ENCODE measurements at places on chromosomes 7 and 10.

DNA sequence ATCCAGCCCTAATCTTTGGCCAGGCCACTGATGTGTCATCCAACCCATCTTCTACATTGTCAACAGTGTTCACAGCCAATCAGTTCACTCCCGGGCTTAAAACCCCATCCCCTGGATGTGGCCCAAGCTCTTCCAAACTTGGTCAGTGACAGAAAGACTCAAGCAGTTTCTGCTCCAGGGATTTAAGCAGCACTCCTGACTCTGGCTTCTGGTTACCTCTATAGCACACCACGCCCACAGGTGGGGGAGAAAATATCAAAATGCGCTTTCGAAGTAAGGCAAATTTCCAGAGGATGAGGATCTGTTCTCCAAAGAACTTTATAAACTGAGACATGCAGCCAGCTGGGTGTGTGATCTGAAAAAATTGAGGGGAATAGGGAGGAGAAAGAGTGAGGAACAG, 35.9 kb downstream of the DENND11 start:
- DNase-seq: no peak

DNA sequence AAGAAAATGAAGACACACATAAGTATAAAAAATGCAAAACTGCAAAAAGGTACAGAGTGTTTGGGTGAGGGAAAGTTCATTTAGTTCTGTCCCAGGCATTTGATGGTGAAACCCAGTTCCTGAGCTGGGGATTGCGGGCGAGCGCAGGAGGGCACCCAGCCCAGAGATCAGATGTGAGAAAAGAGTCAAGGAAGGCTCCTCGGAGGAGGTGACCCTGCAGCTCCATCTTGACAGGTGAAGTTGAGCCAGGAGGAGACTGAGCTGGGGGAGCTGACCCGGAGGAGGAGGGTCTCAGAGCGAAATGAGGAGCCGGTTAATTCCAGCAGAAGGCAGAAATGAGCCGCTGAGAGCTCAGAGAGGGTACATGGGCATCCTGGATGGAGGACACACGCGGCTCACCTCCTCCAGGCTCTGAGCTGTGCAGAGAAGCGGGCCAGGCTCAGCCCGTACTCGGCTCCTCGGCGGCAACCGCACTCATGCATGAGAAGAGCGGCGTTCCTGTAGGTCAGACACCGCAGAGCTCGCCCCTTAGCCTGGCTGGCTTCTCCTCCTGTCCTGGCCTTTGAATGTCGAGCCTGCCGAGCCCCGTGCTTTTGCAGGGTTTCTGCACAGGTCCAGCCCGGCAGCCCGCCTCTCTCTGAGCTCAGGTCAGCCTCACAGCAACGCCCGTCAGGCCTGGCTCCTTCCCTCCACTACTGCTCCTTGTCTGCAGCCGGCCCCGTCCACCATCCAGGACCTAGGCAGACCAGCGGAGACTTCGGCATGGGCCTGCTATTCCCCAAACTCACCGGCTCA, 9.5 kb upstream of the RAMP3 start:
- no peak for DNase-seq

DNA sequence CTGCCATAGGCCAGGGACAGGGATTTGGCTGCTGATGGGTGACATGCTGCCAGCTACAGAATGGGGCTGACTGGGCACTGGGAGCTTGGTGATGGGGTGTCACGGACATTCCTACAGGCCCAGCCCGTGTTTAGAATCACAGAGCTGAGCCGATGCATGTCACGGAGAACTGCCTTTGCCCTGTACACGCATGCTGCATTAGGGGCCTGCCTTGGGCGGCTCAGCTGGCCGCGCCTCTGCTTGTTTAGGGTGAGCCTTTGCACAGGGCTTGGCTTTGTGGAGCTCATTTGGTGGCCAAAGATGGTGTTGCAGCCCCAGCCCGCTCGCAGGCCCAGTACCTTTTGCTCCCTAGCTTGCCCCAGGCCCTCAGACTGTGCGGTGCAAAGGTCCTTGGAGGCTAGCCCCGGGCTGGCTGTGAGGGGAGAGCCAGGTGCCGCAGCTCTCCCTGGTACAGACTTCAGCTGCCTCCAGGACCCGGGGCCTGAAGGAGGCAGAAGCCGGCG, 108.4 kb upstream of the BTBD16 start:
- DNase-seq: no peak

DNA sequence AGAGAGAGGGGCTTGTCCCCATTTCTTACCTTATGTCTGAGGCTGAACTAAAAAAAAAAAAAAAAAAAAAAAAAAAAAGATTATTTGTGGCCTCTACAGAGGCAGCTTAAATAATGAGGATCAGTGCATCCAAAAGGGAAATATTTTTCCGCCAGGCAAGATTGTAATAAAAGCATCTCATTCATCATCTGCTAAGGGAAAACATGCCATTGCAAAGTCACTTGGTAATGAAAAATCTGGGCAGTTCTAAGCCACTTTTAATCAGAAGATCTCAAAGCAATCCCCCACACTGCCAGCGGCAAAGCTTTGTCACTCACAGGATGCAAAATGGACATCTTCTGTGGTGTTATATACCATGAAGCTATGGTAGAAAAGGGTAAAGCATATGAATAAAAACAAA, 3.8 kb downstream of the FAM107B start:
- no peak for DNase-seq

- peak; percentile 22 for DNase-seq
Observed at GRCh38 chr7:24477398-24478136, 95.7 kb upstream of the PALS2 start.

DNA sequence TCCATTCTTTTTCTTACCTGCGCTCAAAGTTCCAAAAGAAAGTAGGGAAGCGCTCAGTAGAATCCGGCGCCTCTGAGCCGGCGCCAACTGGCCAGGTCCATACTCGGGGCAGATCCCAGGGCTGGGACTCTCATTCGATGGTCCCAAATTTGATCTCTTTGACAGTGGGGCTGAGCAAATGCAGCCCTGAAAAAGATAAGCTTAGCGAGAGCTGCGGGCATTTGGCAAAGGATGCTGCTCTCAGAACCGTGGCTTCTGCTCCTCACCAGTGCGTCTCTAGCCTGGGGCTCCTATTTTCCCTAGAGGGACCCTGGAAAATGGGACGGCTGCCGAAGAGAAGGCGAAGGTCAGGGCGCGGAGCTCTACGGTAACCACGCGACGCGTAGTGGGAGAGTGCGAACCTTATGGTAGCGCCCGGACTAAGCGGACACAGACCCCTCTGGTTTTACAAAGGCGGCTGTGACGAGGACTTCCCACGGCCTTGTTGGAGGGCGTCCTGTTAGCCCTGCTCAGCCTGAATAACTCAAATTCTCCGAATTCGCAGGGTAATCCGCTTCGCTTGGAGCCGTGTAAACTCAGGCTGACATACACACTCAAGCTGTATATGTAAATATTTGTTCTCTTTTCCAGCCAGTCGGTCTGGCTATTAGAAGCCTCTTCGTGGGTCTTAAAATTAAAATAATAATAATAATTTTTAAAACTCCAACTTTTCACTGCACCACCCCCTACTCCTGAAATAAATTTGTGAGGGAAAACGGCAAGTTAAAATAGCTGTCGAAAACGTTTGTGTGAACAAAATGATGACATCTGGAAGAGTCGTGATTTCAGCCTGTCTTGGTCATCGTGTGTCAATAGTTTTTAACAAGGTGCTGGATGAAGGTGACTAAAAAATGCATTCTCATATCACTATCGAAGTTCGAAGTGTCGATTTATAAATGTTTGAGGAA, 869 bp upstream of the TBX20 start:
- peak; percentile 27 for DNase-seq

DNA sequence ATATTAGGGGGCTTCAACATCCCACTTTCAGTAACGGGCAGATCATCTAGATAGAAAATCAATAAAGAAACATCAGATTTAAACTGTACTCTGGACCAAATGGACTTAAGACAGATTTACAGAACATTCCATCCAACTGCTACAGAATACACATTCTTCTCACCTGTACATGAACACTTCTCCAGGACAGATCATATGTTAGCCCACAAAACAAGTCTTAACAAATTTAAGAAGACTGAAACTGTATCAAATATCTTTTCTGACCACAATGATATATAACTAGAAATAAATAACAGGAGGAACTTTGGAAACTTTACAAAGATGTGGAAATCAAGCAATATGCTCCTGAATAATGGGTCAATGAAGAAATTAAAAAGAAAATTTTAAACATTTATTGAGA, 86.7 kb downstream of the MICU1 start:
- DNase-seq: no peak

DNA sequence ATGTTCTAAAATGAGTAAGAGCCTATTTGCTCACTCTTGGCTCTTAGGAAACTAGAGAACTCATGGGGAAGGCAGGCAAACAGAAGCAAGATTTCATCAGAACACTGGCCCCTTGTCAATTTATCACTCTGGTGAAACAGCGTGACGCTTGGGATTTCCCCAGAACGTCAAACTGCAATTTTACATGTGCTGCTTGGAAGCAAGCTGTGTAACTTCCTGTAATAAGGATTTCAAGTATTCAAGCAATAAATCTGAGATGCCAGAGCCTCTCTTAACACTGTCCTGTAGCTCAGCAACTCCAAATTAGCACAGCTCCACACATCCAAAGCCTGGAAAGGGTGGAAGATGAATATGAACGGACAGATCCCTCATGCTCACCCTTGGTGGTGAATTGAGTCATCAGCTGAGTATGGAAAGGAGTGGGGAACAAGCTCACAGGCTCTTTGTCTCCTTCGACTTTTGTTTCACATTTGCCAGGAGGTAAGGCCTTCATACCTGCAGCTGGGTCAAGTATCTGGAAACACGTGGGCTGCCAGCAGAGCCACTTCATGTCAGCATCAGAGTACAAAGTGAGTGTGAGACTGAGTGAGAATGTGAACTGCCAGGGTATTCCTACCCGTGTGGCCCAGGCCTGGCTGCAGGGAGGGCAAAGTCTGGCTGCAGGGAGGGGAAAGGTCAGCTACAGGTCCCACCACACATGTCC, 140.4 kb upstream of the NAMPT start:
- DNase-seq: no peak

DNA sequence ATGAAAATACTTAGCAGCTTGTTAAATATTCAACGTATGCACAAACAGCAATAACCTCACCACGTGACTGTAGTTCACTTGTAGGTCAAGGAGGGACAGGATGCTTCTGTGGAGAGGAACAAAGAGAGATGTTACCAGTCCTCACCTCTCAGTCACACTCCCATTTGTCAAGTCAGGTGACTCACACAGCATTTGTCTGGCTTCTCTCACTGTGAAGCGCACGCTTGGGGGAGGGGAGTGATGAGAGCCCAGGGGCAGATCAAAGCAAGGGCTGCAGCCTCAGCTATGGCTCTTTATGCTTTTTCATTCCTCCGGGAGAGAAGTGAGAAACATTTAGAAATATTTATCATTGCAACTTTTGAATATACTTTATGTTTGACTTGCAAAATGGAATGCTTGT, 2.9 kb upstream of the RBM20 start:
- peak; percentile 53 for DNase-seq

- no peak for DNase-seq
Observed at GRCh38 chr7:104386943-104387342, 58.5 kb downstream of the LHFPL3 start.

DNA sequence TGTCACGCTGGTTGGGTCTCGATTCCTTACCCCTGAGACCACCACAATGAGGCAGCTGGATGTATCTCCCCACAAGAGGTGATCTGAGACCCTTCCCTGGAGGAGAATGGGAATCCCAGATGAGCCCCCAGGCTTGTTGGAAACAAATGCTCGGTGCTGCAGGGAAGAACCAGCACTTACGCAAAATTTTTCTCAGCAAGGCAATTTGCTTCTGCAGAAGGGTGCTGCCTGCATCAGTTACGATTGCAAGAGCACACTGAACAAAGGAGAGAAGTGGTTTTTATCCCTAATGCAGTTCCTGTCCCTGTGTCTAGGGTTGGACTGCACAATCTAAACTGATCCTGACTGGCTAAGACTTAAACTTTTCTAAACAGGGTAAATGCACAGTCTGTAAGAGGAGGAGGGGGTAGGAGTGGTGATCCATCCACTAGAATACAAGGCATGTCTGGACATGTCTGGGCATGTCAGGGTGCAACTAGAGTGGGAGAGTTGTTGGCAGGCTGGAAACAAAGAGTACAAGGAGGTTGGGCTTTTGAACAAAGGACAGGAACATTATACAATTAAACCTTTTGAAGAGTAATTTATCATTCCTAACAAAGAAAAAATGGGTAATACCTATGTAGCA, 114.9 kb upstream of the FAM3C start:
- no peak for DNase-seq

GRCh38 chr10:30051220-30051619, 8.2 kb downstream of the JCAD start:
- no peak for DNase-seq

- no peak for DNase-seq
Observed at GRCh38 chr10:21759232-21759631, 225.2 kb downstream of the MLLT10 start.

- no peak for DNase-seq
Observed at GRCh38 chr10:42942279-42942950, 134.5 kb upstream of the RET start.

GRCh38 chr10:99531026-99531695, 1.6 kb upstream of the NKX2-3 start:
- DNase-seq: no peak

DNA sequence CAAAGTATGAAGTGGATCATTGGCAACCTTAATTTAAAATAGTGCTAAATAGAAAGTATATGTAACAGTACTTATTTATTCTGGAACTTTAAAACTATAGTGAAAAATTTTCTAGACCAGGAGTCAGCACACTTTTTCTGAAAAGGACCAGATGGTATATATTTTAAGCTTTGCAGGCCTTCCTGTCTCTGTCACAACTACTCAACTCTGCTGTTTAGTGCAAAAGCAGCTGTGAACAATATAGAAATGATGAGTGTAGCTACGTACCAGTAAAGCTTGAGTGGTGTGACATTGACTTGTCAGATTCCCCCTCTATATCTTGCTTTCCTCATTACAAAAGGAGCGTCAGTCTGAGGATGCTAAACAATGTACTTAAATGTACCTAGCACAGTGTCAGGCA, 88.1 kb upstream of the IGFBP3 start:
- no peak for DNase-seq

All from nephron progenitor cell (in vitro differentiated cells).